A172 (cell line): ENCODE measurements at places on chromosomes 16 and 17.

DNA sequence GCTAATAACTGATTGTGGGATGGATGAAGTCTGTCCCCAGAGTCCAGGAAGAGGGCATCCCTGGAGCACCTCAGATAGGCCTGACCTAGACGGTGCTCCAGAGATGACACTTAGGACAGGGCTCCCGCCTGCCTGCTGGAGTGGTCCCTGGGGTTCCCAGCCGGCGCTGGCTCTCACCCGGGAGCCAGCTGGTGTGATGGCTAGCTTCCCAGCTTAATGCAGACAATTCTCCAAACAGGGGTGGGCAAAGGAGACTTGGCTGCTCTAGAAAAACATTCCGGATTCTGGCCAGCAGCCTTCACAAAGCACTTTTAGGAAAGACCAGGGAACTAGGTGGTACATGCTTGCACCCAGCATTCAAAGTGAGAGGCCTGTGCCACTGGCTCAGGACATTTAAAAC is 18.6 kb downstream of the ACE start:
- DNase-seq = no peak

DNA sequence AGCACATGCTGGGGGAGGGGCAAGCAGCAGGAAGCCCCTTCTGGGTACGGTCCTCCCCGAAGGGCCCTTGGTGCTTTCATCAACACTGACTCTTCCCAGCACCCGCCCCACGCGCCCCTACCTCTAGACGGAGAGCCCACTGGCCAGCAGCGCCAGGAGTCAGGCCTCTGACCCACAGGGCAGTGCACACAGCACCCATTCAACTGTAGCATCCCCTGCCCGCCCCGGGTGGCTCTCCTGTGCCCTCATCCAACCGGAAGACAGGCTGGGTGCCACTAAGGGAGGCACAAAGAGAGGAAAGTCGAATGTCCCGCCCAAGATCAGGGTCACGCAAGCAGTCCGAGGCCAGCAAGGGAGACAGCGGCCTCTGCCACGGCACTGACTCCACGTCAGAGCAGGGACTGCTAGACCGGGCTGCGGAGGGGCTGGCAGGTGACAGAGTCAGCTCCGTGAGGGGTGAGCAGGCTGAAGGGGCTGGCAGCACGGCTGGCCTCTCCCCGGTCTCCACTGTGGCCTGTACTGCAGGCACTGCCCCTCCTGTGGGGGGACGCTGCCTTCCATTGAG is 9.8 kb downstream of the MSRB1 start:
- no peak for DNase-seq

DNA sequence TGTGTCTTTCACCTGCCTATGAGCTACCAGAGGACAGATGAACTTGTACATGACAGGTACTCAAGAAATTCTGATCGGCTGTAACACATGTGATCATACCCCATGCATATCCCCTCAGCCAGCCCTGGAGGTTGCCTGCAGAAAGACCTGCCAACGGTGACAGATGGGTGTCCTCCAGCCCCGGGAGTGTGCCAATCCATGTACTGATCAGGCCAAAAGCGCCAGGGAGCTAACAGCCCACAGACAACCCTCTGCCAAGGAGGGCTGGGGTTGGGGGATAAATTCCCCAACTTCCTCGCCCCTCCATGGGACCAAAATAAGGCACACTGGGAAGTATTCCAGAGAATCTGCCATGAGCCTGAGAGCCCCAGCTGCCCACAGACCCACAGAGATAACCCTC is 189.4 kb downstream of the CCT6B start:
- no peak for DNase-seq

DNA sequence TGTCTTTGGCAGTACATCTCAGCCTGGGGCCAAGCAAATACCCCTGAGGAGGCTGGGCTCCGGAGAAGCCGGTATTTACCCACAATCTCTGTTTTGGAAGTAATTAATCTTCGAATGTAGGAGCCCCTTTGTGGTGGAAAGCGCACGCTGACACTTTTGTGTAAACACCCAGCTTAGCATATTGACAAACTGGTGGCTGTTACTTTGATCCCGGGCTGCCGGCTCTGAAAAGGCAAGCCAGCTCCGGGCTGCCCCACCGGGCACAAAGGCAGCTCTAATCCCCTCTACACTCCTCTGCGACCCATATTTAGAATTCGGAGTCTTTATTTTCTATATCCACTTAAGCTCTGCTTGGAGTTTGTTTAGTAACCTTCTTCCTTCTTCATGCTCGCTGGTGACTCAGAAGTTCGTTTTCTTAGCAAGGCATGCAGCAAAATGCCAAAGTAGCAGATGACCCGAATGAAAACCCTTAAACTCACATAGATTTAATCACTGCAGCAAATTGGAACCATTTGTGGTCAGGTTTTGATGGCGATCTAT is 144.0 kb upstream of the IRX3 start:
- DNase-seq = peak; percentile 38

- no peak for DNase-seq
These were observed 6.5 kb downstream of the PRSS41 start for GRCh38 chr16:2804728-2805127.

DNA sequence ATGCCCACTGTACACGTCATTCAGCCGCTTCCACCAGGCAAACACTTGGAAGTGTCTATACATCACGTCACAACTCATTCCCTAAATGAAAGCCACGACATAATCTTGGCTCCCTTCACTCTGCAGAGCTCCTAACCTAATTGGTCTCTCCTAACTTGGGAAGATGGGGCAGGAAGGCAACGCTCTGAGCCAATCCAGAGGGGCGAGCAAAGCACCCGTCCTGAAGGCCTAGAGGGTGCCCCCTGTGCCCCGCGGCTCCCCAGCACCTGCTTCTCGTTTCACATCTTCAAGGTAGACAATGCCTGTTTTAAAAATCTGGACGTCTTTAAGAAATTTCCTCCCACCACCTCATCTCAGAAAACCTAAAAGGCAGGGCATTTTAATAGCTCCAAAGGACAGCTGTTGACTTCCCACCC is 1.0 kb downstream of the CSNK2A2 start:
- peak; percentile 7 for DNase-seq

DNA sequence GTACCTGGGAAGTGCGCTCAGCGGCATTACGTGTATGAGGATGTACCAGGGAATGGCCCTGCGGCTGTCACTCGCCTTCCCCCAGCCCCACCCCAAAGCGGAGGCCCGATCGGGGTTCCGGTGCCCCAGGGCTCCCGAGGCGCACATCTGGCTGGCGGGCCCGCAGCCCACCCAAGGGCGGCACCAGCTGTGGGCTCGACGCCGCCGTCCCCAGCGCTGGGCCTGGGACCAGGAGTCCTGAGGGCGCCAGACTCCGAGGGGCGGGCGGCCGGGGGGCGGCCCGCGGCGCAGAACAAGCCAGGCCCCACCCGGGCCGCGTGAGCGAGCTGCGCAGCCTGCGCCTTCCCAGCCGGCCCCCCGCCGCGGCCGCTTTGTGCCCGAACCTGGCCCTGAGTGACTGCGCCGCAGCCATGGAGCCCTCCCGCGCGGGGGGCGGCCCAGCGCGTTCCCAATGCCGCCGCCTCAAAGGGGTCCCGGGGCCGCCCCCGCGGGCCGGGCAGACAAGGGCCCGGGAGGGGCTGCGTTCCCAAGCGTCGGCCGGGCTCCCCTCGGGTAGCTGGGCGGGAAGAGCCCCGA is 17.4 kb downstream of the ZNF423 start:
- no peak for DNase-seq

DNA sequence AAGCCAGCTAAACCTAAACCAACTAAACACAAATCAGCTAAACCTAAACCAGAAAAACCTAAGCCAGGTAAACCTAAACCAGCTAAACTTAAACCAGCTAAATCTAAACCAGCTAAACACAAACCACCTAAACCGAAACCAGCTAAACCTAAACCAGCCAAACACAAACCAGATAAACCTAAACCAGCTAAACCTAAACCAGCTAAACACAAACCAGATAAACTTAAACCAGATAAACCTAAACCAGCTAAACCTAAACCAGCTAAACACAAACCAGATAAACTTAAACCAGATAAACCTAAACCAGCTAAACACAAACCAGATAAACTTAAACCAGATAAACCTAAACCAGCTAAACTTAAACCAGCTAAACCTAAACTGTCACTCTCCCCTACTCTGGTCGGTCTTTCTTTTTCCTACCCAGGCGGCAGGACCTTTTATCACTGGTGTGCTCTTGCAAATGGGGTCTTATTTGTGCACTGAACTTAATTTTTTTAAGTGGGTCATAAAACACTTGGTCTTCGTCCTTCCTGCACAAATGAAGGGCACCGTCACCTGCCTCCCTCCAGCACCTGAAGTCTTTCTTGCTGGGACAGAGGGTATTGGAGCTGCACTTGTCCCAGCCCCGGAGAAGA is 7.2 kb downstream of the EVPL start:
- no peak for DNase-seq

DNA sequence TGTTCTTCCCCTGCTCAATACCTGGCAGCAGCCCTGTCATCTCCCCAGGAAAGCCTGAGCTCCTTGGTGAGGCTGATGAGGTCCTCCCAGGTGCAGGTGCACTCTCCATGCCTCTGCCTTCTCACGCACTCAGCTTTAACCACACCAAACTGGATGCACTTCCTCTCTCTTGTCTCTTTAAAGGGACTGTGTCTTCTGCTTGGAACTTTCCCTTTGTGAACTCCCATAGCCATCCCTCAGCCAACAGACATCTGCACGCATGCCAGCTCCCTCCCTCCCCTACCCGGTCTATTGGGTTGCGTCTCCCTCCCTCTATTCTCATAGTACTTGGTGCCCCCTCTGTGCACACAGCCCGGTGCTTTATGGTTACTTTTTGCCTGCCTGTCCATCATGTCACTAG is 231.2 kb downstream of the MSI2 start:
- DNase-seq = no peak

DNA sequence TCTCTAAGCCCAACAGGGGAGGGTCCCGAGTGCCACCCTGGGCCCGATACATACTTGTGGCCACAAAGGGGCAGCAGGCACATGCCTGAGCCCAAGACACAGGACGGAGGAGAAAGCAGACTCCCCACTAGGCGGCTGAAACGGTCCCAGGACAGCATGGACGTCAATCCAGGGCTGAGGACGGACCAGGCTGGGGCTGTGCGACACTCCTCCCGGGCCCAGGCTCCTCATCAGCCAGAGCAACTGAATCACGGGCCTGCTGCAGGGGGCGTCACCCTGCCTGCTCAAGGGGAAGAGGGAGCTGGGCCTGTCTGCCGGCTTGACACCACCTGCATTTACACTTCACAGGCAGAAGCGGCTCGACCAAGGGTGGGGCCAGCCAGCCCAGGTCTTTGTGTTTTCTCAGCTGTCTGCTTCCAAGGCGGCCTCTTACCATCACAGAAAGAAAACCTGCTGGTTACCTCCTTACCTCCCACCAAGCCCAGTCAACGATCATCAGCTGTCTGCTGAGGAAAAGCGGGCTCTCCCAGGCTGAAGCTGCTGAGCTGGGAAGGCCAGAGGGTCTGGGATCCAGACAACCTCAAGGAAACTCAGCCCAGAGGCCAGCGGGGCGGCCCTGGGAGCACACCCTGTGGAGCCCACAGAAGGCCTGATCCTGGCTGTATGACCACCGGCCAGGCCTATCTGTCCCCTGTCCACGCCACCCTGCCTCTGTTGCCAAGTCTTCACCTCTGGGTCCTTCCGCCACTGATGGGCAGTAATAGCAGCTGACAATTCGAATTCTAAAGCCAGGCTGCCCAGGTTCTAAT is 26.4 kb downstream of the KIFC3 start:
- no peak for DNase-seq

DNA sequence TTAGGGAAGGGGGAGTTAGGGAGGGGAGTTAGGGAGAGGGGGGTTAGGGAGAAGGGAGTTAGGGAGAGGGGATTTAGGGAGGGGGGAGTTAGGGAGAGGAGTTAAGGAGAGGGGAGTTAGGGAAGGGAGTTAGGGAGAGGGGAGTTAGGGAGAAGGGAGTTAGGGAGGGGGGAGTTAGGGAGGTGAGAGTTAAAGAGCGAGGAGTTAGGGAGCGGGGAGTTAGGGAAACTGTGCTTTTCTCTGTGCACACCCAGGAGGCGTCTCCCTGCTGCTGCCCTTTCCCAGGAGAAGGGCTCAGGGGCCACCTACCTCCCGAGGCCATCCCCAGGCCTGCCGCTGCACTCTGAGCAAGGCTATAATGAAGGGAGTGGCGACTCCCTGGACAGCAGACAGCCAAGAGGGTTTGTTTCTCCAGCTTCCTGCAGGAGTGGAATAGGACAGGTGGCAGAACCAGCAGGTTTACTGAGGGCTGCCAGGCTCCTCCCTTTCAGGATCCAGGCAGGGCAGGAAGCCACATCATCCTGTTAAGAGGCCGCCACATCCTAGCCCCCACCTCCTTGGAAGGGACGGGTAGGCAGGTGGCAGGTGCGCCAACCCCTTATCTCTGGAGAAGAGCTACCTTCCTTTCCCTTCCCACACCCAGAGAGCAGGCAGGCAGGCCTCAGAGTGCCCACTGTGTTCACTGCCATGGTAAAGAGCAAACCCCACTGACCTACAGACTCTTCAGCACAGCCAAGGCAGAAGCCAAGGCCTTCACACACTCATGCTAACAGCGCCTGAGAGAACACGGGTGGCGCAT is 4.3 kb downstream of the CANT1 start:
- no peak for DNase-seq

DNA sequence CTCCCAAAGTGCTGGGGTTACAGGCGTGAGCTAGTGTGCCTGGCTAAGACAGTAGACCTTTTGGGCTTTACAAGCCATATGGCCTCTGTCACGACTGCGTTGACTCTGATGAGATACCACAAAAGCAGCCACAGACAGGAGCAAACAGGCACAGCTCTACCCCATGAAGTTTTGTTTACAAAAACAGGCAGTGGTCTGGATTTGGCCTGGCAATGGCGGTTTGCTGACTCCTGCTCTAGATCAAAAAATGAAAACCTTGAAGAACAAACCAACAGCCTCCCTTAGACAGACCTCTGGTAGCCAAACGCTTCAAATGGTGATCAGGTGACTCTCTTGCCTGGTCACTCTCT is 20.7 kb downstream of the SLC43A2 start:
- DNase-seq = no peak

DNA sequence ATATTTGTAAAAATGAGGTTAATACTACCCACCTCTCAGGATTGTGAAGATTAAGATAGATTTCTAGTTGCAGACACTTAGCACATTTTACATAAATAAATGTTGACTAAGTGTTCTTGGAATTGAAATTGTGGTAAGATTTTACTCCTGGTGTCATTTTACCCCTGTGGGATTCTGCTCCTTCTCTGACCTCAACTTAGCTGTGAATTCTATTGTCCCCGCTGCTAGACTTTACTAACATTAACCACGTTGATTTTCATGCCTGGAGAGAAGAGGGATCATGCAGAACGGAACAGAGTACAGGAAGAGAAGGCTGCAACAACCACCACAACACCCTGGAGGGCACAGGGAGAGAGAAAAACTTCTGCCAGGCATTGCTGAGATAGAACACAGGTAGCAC is 2.1 kb upstream of the TOM1L1 start:
- DNase-seq = no peak

DNA sequence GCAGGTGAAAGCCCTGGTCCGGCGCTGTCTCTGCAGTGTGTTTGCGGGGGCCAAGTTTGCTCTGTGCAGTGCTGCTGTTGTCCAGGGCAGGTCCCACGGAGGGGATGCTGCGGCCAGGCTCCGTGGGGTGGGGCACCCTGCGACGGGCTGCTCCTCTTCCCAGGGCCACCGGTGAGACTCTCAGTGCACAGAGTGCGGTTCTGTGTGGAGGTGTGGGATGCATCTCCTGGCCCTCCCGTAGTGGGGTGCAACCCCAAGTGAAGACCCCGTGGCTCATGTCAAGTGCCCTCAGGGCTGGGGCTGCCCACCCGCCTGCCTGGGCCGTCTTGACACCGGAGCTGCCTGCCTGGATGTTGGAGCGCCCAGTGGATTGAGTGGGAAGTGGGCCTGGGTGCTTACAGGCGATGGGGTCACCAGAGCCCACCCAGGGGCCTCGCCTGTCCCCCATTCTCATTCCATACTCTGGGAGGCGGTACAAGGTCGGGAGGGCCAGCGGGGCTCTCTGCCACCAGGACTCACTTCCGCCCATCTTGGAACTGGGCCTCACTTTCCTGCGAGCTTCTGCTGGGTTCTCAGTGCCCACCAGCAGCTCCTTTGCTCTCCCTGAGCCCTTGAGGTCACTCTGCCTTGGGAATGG is 119.9 kb downstream of the BANP start:
- no peak for DNase-seq
